Cortex of kidney (tissue), 1 donor: ENCODE measurements at places on chromosomes 2 and 18.

DNA sequence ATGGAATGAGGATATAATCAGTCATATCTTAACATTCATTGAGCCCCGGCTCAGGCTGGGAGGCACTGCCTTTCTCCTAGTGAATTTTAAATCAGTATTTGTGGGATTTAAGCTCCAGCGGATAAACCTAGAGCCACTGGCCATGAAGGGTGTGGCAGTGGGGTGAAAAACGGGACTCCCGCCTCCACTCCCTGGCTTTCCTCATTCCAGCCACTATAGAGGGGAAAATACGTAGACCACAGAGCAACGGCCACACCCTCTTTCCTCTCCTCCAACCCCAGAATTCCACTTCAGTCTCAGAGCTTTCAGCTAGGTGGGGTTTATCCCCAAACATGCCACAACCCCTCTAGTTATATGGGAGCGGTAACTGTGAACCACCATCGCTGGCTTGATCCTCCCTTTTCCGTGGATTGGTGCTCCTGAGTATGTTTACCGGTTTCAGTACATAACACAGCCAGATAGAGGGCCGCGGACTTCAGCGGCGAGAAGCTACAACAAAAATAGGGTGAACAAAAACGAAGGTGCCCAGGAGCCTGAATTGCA lies 70.6 kb upstream of the ITGB6 start:
- no peak for DNase-seq

DNA sequence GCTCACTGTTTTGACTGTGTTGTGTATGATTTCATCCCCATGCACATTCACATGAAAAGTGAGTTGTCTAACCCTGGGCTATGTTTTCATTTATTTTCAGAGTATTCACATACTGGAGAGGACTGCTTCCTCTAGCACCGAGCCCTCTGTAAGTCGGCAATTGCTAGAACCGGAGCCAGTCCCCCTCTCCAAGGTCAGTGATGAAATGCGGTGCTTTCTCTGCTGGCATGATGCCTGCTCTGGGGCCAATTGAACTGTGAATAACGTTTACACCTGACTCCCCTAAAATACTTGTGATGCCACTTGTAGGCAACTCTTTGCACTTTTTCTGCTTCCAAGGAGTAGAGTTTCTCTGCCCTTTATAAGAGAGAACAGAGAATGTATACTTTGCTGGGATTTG lies 126.9 kb downstream of the PRKRA start:
- DNase-seq: no peak

GRCh38 chr2:241417626-241418025 lies 61.5 kb downstream of the FARP2 start:
- DNase-seq: no peak

GRCh38 chr2:152740743-152741328 lies 22.4 kb downstream of the ARL6IP6 start:
- no peak for DNase-seq
